ENCODE measurements at places on chromosomes 4 and X.

GRCh38 chr4:142098900-142099545 lies 462.6 kb downstream of the IL15 start:
- DNase-seq: no peak

- DNase-seq: peak; percentile 2
Measured at GRCh38 chrX:69093960-69094871, 71.0 kb downstream of the PJA1 start.

DNA sequence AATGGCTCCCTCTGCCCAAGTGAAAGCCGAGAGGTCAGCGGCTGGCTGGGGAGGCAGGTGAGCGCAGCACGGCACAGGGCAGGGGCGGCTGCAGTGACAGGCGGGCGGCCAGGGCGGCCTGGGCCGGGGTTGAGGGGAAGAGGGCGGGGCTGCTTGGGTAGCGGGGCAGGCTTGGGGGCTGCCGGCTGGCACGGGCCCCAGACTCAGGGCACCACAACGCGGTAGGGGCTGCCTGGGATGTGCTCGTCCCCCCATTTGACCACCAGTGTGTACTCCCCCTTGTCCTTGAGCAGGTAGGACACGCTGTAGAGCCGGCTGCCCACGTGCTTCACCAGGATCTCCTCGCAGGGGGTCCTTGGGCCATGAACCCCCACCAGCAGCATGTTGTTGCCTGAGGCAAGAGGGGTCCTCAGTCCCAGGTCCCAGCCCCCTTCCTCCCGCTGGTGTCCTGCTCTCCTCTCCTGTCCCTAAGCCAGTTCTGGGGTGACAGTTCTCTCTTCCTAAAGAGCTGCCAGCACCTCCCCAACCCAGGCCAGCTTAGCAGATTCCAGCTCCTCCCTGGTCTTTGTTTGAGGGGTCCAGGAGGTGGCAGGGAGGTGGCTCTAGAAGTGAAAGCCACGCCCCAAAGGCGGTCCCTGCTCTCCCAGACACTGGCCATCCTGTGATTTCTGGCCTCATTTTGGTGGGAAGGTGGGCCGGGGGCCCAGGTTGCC lies 25.6 kb downstream of the FLNA start:
- DNase-seq: no peak

- no peak for DNase-seq
Measured at GRCh38 chr4:73423184-73423583, 12.8 kb upstream of the AFP start.

- no peak for DNase-seq
Measured at GRCh38 chr4:169050284-169050683, 40.2 kb upstream of the CBR4 start.

GRCh38 chrX:114611018-114611619 lies 27.2 kb downstream of the HTR2C start:
- DNase-seq: no peak

DNA sequence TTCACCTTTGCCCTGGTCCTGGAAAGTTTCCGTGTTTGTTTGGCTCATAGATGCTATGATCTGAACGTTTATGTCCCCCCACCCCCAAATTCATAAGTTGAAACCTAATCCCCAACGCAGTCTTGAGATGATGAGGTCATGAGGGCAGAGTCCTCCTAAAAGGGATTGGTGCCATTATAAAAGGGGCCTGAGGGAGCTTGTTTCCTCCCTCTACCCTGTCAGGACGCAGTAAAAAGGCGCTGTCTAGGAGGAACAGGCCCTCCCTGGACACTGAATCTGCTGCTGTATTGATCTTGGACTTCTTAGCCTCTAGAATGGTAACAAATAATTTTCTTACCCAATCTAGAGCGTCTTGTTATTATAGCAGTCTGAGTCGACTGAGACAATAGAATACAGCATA lies 2190.6 kb upstream of the TENM3 start:
- no peak for DNase-seq

DNA sequence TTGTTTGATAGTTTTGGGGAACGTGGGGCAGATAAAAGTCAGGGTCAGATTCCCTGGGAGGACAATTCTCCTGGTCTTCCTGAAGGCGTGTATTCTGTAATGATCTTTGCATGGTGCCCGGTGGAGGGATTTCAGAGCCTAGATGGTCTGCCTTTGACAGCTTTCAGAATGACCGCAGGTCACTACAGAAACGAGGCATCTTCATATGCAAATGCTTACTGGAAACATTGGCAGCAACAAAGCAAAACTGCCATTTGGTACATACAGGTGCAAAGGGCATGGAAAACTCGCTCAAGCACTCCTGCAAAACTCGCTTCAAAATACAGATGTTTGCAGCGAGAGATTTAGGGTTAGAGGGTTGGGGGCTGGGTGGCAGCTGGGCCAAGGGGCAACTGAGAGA lies 8.8 kb downstream of the C4orf50 start:
- no peak for DNase-seq

DNA sequence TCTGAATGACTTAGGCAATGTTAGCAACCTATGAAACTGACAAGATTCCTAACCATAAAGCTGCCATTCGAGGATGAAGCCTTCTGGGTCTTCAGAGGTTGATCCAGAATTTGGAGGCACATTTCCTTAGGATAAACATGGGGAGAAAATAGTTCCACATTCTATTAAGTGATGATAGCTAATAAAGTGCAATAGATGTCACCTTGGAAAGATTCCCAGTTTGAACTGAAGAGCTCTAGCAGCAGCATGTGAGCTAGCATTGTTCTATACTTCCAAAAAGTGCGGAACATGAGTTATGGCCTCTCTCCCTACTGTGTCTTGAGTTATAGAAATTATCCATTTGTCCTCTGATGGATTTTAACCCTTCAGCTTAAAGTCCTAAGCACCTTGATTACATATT lies 991.4 kb upstream of the SLIT2 start:
- DNase-seq: no peak

- no peak for DNase-seq
Measured at GRCh38 chr4:99024481-99025275, 29.2 kb downstream of the METAP1 start.

DNA sequence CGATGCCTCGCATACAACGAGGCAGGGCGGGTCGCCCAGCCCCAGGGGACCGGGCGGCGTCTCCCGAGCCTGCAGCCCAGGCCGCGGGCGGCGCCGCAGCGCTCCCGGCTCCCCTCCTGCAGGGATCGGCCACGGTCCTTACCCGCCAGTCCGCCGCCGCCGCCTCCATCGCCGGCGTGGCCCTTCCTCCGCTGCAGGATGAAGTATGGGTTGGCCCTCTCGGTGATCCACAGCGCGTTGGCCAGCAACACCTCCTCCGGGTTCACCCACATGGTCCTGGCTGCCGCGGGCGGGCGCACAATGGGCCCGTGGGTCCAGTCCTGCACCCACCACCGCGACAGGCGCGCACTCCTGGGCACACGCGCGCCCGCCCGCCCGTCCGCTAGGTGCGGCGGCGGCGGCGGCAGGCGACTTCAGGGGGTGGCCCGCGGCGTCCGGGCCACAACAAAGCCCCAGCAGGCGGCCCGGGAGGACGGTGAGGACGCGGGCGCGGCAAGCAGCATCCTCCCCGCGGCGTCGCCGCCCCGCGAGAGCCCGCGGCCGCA lies 339 bp downstream of the TBC1D9 start:
- DNase-seq: no peak

GRCh38 chr4:80155316-80155982 lies 41.9 kb upstream of the PRDM8 start:
- no peak for DNase-seq

DNA sequence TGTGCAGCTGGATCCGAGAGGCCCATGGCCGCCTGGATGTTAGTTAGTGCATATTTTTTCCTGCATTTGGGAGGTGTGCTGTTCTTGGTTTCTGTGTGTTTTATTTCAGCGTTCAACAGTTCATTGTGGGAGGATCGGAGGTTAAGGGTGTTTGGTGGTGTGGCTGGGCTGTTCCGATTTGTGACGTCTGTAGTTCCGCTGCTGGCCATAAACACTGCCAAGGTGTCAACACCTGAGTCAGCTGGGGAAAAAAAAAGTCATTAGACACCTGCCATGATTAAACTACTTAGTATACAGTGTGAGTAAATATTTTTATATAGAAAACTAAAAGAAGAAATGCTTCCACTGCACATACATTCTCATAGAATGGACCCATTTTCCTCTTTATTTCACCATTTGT lies 200.2 kb downstream of the APBB2 start:
- no peak for DNase-seq

DNA sequence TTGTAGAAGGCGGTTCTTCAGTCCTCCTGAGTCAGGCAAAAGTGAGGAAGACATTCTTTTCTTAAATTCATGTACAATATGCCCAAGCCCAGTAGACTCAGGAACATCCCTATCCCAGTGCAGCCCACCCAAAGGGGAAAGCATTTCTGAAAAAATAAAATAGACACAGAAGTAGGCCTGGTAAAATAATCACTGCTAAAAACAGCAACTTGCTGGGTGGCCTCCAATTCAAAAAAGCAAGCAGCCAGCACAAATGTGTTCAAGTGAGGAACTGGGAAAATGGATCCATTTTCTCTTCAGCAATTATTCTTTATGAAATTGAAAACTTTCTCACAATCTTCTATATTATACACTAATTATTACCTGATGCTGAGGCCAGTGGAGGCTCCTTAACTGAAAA lies 165.4 kb downstream of the PCDH19 start:
- DNase-seq: no peak

DNA sequence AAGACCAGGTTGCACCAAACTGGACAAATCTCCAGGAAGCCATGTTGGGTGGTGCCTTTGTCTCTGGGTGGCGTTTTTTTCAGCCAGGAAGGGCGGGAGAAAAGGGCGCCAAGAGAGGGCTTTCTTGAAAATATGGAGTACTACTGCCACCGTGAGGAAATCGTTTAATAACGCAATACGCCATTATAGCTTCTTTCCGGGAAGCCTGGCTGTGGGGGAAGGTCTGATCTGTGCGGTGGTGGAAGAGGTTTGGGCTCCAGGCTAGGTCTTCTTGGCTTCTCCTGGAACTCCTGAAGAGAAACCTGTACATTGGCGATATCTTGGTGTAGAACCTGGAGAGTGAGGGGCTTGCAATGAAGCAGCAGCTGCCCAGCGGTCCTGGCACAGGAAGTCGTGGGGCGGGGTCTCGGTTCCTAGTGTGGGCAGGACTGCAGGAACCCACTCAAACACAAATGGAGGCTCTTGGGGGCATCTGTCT lies 202.7 kb downstream of the OR13H1 start:
- DNase-seq: no peak

DNA sequence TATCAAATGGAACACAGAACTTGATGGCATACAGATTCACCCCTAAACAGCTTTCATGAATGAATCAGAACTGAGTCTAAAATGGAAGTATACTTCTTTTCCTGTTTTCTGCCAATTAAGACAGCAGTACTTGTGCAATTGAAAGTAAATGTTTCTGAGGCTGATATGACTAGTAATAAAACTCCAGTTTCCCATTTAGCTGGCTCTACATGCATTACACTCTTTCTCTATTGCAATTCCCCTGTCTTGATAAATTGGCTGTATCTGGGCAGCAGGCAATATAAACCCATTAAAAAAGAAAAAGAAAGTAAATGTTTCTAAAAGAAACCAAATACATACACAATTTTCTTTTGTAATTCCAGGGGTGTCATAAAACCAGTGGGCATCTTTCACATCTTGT lies 4.6 kb downstream of the NOA1 start:
- no peak for DNase-seq

All from stimulated activated CD8-positive, alpha-beta memory T cell treated with anti-CD3 and anti-CD28 coated beads, Interleukin-7, amount 100 ng/mL, for 1 hour (primary cell).